Osteoblast (primary cell): ENCODE measurements at places on chromosomes 2 and 18. TPM values are rescaled to one million over a fixed set of nuclear protein-coding genes. Genes with fewer than 3 reads are reported as not detected.
A peak's percentile ranks its signal among the peaks of the same experiment; 100 is the strongest.

GRCh38 chr2:147999126-147999525, 21.4 kb downstream of the ORC4 start:
- no peak for DNase-seq

GRCh38 chr2:101828673-101829334, 131.3 kb downstream of the MAP4K4 start:
- no peak for DNase-seq

DNA sequence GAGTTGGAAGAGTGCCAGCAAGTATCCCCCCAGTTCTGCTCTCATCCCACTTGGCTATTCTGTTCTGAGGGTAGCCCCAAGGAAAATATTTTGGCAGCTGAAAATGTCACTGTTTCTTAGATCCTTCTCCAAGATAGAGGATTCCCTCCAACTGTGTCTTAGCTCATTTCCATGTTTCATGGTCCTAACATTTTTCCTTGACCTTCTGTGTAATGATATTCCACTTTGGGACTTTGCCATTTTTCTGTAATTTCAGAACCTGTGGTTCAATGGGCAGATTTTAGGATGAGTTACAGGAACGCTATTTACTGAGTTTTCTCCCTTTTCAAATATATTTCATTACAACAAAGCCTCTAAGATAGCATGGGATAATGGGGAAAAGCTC, 34.7 kb downstream of the NHEJ1 start:
- no peak for DNase-seq

- no peak for DNase-seq
Observed at GRCh38 chr2:37682473-37682872, 11.0 kb upstream of the CDC42EP3 start.

The CFAP65 gene
- not detected in 2 replicates for total RNA-seq

The FAHD2B gene
- total RNA-seq, result 1.1 and 1.2 TPM in 2 replicates

- DNase-seq, result no peak
Observed at GRCh38 chr18:48193521-48194492, 215.4 kb downstream of the ZBTB7C start.

The C2orf69 gene
- total RNA-seq, result 20.3 and 21.8 TPM in 2 replicates

The MYO1B gene
- total RNA-seq, result 229 and 246 TPM in 2 replicates

GRCh38 chr2:151729837-151730236, 4.4 kb downstream of the NEB start:
- no peak for DNase-seq

The PDCD1 gene
- total RNA-seq, result not detected in 2 replicates

DNA sequence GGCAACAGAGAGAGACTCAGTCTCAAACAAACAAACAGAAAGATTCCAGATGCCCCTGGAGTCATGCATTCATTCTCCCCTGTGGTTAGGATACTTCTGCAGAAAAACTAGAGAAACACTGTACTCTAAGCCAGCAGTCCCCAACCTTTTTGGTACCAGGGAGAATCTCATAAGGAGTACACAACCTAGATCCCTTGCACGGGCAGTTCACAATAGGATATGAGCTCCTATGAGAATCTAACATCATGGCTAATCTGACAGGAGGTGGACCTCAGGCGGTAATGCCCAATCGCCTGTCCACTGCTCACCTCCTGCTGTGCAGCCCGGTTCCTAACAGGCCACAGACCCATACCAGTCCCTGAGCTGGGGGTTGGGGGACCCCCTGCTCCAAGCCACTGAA, 18.3 kb downstream of the PSME4 start:
- peak; percentile 46 for DNase-seq

The EFEMP1 gene
- total RNA-seq, result 1,402 and 1,564 TPM in 2 replicates

The CTAGE1 gene
- under 0.01 TPM in 1 of 2 replicates, not detected in the other for total RNA-seq

- DNase-seq, result no peak
Observed at GRCh38 chr2:65565681-65566080, 133.3 kb upstream of the SPRED2 start.

The CIB4 gene
- total RNA-seq, result not detected in 2 replicates

The DYNAP gene
- not detected in 2 replicates for total RNA-seq

The SH3BP4 gene
- 113 and 121 TPM in 2 replicates for total RNA-seq

The C2orf78 gene
- total RNA-seq, result not detected in 2 replicates

The RBM44 gene
- total RNA-seq, result 0.59 and 0.72 TPM in 2 replicates

GRCh38 chr2:4507661-4508060, 804.3 kb downstream of the DCDC2C start:
- DNase-seq, result no peak

GRCh38 chr2:73069041-73069854, 2.3 kb downstream of the SFXN5 start:
- DNase-seq, result peak; percentile 64

The ITPRIPL1 gene
- total RNA-seq, result 1.4 and 1.8 TPM in 2 replicates

The NR4A2 gene
- total RNA-seq, result 0.72 and 0.88 TPM in 2 replicates

- DNase-seq, result no peak
Observed at GRCh38 chr2:154849482-154849881, 151.0 kb downstream of the KCNJ3 start.

The FBXO48 gene
- total RNA-seq, result 0.72 and 0.88 TPM in 2 replicates

DNA sequence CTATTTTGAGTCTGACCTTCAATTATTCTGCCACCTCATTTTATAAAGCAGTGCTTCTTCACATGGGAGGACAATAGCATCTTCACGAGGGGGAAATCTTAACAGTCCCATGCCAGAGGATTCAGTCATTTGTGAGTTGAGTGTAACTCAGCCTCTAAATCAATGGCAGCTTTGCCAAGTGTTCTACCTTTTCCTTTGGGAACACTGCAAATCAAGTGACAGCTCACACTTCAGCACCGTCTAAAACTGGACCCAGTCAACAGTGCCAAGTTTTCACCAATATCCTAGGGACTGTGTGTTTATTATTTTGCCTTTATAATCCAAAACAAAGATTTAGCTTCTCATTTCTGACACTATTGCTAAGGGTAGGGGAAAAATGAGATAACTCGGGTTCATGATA, 133.6 kb downstream of the FIGN start:
- DNase-seq, result no peak

- DNase-seq, result no peak
Observed at GRCh38 chr2:170313347-170313991, 135.5 kb downstream of the MYO3B start.

The SPP2 gene
- not detected in 2 replicates for total RNA-seq

GRCh38 chr2:30361751-30362394, 85.2 kb upstream of the LCLAT1 start:
- no peak for DNase-seq

GRCh38 chr2:18976168-18976961, 382.1 kb downstream of the OSR1 start:
- peak; percentile 73 for DNase-seq

DNA sequence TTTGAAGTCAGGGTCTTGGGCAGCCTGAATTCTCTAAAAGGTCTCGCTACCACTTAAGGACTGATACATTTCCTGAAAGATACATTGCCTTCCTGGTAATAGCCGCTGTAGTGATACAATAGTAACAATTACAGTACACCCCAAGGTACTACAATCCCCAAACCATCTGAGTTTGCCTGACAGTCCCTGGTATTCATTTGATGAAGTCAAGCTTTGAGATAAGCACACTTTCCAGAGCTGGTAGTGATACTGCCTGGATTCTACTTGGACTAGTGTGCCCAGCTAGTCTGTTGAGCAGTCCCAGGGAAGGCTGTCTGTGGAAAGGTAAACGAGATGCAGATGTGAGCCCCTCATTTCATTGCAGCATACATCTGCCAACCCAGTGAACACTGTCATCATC, 24.4 kb upstream of the ITGB6 start:
- no peak for DNase-seq

- DNase-seq, result no peak
Observed at GRCh38 chr2:37635504-37636380, 35.7 kb downstream of the CDC42EP3 start.

DNA sequence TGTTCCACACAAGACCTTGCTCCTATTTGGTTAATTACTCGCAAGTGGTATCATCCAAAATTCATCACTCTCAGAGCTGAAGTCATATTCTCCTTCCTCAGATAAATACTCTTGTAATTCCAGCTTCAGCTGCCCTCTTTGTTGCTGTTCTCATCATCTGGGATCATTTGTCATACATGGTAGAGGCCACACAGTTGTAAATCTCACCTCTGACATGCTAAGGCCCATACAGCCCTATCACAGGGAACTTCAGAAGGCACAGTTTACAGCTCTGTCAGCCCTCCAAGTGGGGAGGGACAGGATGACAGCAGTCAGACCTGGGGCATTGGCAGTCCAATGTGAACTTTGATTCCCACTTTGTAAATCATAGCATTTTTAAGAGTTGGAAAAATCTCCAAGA, 399.0 kb downstream of the CNTNAP5 start:
- DNase-seq, result no peak

GRCh38 chr2:232835687-232836208, 34.3 kb upstream of the SNORC start:
- no peak for DNase-seq

The C2orf92 gene
- total RNA-seq, result 2.5 and 3.2 TPM in 2 replicates

- peak; percentile 62 for DNase-seq
Observed at GRCh38 chr18:71049893-71050292, 761.0 kb downstream of the SOCS6 start.

DNA sequence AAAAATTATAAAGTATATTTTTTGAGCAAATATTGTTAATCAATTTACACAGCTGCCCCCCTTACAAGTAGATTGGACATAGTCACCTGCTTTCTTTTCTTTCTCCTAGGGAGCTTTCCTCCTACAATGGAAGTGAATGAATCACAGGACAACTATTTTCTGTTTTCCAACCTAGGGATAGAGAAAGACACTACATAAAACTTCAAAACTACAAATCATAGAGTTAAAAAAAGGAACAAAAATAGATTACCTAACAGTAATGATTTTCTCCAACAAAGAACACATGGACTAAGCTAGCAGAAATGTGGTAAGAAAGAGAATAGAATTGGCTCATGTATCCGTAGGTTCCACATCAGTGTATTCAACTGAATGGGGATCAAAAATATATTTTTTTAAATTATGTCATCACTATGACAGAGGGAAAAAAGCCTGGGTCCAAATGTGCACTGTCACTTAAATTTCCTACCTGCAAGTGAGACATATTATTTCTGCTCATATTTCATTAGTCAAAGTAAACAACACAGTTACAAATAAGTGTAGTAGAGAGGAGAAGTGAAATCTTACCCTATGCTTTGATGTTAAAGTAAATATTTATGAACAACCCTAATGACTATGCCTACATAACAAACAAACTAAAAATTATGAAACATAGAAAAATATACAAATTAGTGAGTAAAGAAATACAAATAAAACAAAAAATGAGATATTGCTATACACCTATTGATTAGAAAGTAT, 756.7 kb downstream of the SOCS6 start:
- no peak for DNase-seq

GRCh38 chr2:95362486-95362885, 40.0 kb upstream of the FAHD2A start:
- DNase-seq, result no peak

- no peak for DNase-seq
Observed at GRCh38 chr2:111028720-111029119, 92.0 kb upstream of the BCL2L11 start.

- DNase-seq, result no peak
Observed at GRCh38 chr2:78397198-78397597, 628.3 kb upstream of the REG3G start.

The RAD51AP2 gene
- not detected in 2 replicates for total RNA-seq
